NCI-H1417 treated with DMSO at 0.1 percent for 48 hours (cell line): ENCODE measurements at places on chromosomes 5 and 9.

GRCh38 chr9:93654351-93654961, 78.1 kb downstream of the PHF2 start:
- DNase-seq = no peak

- no peak for DNase-seq
These were observed 472.3 kb downstream of the LRRC70 start for GRCh38 chr5:63050916-63051315.

DNA sequence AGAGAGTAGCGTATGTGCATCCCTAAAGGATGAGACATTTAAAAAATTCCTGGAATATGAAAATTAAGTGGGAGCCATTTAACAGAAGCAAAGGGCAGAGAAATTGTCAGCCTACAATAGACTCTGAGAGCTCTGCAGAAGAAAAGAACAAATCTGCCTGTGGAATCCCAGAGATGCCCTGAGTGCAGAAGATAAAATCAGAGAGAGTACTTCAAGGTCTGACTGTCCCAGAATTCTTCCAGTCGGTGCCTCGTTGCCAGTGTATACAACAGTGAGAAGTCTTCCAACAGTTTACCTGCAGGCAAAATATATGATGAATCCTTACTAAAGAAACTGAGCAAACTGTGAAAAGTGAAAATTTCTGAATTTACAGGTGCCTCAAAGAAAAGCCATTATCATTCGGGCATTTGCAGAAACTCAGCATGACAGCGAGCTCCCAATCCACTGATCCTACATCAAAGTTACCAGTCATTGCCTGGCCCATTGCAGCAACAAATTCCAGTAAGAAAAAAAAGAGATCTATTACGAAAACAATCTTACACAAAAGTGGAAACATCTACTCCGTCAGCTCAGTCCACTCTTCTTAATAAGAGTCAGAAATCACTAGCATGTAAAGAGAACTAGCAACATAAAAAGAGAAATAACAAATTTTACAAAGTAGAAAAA, 92.8 kb upstream of the VCAN start:
- DNase-seq = no peak

GRCh38 chr5:181181650-181182565, 23.1 kb downstream of the TRIM7 start:
- DNase-seq = no peak

- DNase-seq = no peak
These were observed 294.9 kb downstream of the FANCC start for GRCh38 chr9:95022657-95023056.

DNA sequence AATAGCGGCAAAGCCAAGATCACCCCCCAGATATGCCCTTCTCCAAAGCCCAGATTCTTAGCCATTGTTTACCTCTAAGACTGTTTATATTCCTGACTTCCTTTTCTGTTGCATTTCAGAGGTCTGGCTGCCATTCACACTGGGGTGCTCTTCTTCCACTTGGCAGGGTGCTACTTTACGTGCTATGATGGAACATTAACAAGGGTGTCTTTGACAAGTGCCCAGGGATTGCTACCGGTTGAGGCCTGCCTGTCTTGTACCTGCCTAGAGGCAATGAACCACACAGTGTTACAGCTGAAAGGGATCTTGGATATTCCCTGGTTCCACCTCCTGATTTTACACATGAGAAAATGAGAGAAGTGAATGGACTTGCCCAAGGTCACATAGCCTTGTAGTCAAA, 352.1 kb upstream of the KIF2A start:
- no peak for DNase-seq

DNA sequence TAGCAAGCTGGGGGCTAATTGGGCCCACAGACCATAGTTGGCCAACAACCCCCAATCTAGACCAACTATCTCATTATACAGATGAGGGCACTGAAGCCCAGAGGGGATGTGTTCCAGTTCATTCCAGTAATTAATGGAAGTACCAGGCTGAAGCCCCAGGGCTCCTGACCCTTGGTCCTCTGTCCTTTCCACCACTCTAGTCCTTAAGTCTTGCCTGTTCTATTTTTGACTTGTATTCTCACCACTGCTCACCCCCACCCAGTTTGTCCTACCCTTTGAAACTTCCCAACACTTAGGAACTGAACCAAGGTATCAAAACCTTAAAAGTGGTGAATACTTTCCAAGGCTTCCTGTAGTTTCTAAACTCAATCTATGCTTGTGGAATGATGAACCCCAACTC, 407.4 kb downstream of the ENC1 start:
- DNase-seq = no peak

GRCh38 chr9:20250791-20251190, 371.5 kb downstream of the MLLT3 start:
- DNase-seq = no peak

DNA sequence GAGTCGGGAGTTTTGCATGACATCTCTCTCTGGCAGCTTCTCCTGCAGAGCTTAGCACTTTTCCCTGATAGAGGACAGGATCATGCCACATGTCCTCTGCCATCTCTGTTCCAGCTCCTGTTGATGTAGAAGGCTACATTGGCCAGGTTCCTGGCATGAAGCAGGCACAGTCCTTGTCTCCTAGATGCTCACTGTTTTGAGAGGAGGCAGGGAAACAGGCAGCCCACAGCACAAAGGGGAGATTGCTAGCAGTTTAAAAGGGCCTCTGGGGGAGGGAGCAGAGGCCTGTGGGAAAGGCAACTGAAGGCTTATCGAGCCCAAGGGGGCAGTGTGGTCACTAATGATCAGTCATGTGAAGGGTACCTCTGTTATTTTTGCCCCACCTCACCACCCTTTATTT, 10.7 kb downstream of the ARHGAP26 start:
- no peak for DNase-seq

GRCh38 chr5:151318850-151319732, 15.5 kb upstream of the SLC36A3 start:
- no peak for DNase-seq
